ENCODE measurements at places on chromosomes 13 and 19. TPM values are rescaled to one million over a fixed set of nuclear protein-coding genes. Genes with fewer than 3 reads are reported as not detected.

The ZNF90 gene
- polyA plus RNA-seq, result 0.99 TPM

The ETV2 gene
- polyA plus RNA-seq, result 1.3 TPM

The CNN1 gene
- 306 TPM for polyA plus RNA-seq

- no peak for DNase-seq
Measured at GRCh38 chr19:1513499-1514294, 878 bp upstream of the ADAMTSL5 start.

GRCh38 chr13:32246468-32246867, 68.7 kb downstream of the ZAR1L start:
- peak; percentile 73 for DNase-seq

DNA sequence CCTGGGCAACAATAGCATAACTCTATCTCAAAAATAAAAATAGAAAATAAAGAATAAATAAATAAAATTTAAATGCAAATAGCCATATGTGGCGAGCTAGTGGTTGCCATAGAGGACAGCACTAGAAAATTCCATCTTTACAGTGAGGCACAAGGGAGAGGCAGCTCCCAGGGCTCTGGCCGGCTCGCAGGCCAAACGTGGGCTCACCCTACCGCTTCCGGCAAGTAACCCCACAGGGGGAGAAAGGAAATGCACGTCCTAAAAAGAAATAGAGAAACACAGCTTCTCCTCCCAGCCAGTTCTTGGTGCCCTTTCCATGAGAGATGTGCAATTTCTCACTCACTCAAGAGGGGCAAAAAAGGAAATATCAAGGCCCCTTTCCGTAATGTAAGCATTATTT, 12.4 kb upstream of the GRWD1 start:
- no peak for DNase-seq

GRCh38 chr13:25922376-25922775, 129.4 kb downstream of the SHISA2 start:
- DNase-seq, result no peak

Data from heart left ventricle (tissue), 16 donors.